ENCODE measurements at places on chromosomes 2 and 18. TPM values are rescaled to one million over a fixed set of nuclear protein-coding genes. Genes with fewer than 3 reads are reported as not detected.

DNA sequence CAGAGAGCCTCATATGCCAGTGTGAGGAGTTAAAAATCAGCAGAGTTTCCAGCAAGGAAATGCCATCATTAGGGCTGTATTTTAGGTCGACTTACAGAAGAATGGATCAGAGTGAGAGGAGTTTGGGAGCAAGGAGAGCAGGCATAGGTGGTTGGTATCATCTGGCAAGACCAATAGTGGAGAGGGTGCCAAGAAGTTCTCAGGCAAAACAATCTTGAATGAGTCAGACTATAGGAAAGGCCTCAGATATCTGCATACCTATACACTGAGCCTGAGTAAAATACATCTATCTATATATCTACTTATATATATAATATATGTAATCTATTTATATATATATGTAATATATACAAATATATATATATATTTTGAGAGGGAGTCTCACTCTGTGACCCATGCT lies 57.3 kb downstream of the TMEFF2 start:
- no peak for DNase-seq
- no peaks in the 10 kb centered on the region for H3K27me3 ChIP-seq
- no peak overlapping the region for H3K27ac ChIP-seq
- H3K4me1 ChIP-seq: no peaks in the 10 kb centered on the region
- H3K4me3 ChIP-seq: no peak overlapping the region
- H3K36me3 ChIP-seq: no peaks in the 10 kb centered on the region

DNA sequence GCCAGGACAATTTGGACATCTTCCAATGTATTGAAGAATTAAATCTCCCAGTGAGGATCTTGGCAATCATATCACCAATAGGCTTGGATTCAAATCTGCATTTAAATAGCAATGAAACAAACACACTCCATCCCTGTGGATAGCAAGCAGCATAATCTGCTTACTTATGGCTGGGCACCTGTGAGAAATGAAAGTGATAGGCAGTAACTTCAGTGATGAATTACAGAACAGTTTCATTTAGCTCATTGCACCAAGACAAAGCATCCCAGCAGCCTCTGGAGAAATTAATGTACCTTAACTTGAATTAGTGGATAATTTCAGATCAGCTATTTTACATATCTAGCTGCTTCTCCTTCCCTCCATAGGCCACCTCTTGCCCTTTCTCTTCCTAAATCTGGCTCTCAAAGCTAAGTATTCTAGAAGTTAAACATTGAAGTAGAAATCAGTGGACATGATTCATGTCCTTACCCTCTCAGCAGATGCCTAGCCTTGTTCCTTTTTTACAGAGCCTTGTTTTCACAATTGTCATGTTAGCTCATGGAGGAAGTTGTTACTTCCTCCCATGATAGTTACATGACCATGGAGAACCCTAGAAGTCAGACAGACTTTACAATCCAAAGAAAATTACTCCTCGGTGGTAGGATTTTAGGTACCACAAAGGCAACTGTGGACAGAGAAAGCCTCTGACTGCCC lies 88.5 kb upstream of the TACR1 start:
- no peak overlapping the region for H3K27ac ChIP-seq
- H3K27me3 ChIP-seq: no peaks in the 10 kb centered on the region
- DNase-seq: peak; percentile 14
- no peaks in the 10 kb centered on the region for H3K36me3 ChIP-seq
- no peak overlapping the region for H3K4me3 ChIP-seq

The EFR3B gene
- polyA plus RNA-seq: 0.21 TPM

The KCTD18 gene
- polyA plus RNA-seq: 2.6 TPM

- no peaks in the 10 kb centered on the region for H3K27me3 ChIP-seq
- peaks cover 42% of the 10 kb centered on the region for H3K36me3 ChIP-seq
- H3K27ac ChIP-seq: no peak overlapping the region
- DNase-seq: no peak
Observed at GRCh38 chr2:241248897-241249296, 60.4 kb downstream of the ANO7 start.

The RPL37A gene
- 1,889 TPM for polyA plus RNA-seq

- H3K4me1 ChIP-seq: no peaks in the 10 kb centered on the region
- DNase-seq: no peak
- no peak overlapping the region for H3K27ac ChIP-seq
- no peaks in the 10 kb centered on the region for H3K36me3 ChIP-seq
Observed at GRCh38 chr2:178152033-178152432, 39.8 kb downstream of the RBM45 start.

DNA sequence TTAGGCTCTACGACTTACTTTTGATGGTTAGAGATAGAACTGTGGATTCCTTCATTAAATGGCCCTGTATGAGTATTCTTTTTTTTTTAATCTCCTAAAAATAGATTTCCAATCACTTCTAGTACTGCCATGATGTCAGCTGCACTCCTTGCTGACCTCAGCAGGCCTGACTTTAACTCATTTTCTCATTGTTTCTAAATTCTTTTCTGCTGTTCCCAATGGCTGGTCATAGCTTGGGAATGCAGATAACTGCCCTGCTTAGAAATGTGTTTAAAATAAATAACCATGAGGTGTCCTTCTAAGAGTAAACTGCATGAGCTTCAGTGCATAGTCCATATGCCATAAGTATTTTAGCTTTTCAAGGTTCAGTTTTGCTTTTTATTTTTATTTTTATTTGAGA lies 15.7 kb downstream of the CCDC85A start:
- H3K27me3 ChIP-seq: no peaks in the 10 kb centered on the region

- no peaks in the 10 kb centered on the region for H3K27me3 ChIP-seq
- H3K36me3 ChIP-seq: no peaks in the 10 kb centered on the region
- DNase-seq: no peak
- H3K4me1 ChIP-seq: no peaks in the 10 kb centered on the region
- H3K4me3 ChIP-seq: no peak overlapping the region
- H3K27ac ChIP-seq: no peak overlapping the region
Observed at GRCh38 chr18:45107425-45107824, 426.7 kb downstream of the SETBP1 start.

The GAD1 gene
- polyA plus RNA-seq: 0.64 TPM

GRCh38 chr2:117933884-117934354 lies 80.0 kb downstream of the CCDC93 start:
- no peak overlapping the region for H3K4me3 ChIP-seq
- peaks cover 24% of the 10 kb centered on the region for H3K36me3 ChIP-seq
- H3K27me3 ChIP-seq: no peaks in the 10 kb centered on the region
- DNase-seq: no peak
- H3K4me1 ChIP-seq: peaks cover 4% of the 10 kb centered on the region

GRCh38 chr2:188978291-188979081 lies 4.3 kb downstream of the COL3A1 start:
- H3K36me3 ChIP-seq: no peaks in the 10 kb centered on the region
- H3K4me3 ChIP-seq: no peak overlapping the region
- peak; percentile 86 for DNase-seq

The PAX8 gene
- 0.62 TPM for polyA plus RNA-seq

The ALKAL2 gene
- polyA plus RNA-seq: not detected

DNA sequence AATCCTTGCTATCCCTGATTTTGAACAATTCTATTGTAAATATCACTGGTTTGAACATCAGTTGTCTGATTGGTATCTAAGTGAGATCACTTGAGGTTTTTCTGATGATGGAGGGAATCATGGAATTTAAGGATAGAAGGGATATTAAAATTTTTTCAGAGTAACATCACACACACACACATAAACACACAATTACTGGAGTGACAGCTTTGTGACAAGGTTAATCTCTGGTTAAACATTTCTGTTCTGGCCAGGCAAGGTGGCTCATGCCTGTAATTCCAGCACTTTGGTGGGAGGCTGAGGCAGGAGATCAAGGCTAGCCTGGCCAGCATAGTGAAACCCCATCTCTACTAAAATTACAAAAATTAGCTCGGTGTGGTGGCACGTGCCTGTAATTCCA lies 85.3 kb downstream of the SOCS6 start:
- H3K27ac ChIP-seq: no peak overlapping the region
- H3K4me1 ChIP-seq: no peaks in the 10 kb centered on the region
- H3K4me3 ChIP-seq: no peak overlapping the region
- peaks cover 2% of the 10 kb centered on the region for H3K27me3 ChIP-seq

The ITGB6 gene
- polyA plus RNA-seq: 0.05 TPM

- H3K27me3 ChIP-seq: no peaks in the 10 kb centered on the region
- DNase-seq: no peak
- no peaks in the 10 kb centered on the region for H3K4me1 ChIP-seq
- no peak overlapping the region for H3K27ac ChIP-seq
- H3K36me3 ChIP-seq: no peaks in the 10 kb centered on the region
Observed at GRCh38 chr18:8011906-8012305, 444.8 kb downstream of the PTPRM start.

The TMX3 gene
- polyA plus RNA-seq: 20.0 TPM

GRCh38 chr2:38933653-38934052 lies 44.0 kb downstream of the ARHGEF33 start:
- H3K4me3 ChIP-seq: no peak overlapping the region
- no peak for DNase-seq
- no peak overlapping the region for H3K27ac ChIP-seq
- H3K27me3 ChIP-seq: peaks cover 2% of the 10 kb centered on the region

The TANC1 gene
- 52.2 TPM for polyA plus RNA-seq

DNA sequence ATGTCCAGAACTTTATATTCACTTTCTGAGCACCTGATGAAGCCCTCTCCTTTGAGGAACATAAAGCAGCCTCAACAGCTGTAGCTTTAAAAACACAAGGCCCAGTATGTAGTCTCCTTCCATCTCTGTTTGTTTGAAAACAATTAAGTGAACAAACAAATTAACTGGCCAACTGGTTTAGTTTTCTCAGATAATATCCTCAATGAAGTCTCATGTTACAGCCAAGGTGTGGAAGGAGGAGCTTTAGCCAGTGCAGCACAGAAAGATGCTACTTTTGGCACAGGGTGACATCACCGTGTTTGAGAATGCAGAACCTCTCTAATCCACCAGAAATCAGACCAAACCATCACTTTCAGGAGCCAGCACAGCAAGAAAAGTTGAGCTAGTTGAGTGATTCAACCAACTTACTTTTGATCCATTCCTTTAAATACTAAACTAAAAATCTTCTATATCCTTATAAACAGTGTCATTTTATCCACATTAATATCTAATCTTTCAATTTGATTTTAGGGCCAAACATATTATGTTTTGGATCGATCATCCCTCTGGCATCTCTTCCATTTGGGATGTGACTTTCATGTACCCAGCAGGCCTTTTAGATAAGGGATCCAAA lies 488.7 kb downstream of the ARHGAP15 start:
- no peak overlapping the region for H3K4me3 ChIP-seq
- no peaks in the 10 kb centered on the region for H3K27me3 ChIP-seq
- DNase-seq: no peak
- H3K27ac ChIP-seq: no peak overlapping the region

DNA sequence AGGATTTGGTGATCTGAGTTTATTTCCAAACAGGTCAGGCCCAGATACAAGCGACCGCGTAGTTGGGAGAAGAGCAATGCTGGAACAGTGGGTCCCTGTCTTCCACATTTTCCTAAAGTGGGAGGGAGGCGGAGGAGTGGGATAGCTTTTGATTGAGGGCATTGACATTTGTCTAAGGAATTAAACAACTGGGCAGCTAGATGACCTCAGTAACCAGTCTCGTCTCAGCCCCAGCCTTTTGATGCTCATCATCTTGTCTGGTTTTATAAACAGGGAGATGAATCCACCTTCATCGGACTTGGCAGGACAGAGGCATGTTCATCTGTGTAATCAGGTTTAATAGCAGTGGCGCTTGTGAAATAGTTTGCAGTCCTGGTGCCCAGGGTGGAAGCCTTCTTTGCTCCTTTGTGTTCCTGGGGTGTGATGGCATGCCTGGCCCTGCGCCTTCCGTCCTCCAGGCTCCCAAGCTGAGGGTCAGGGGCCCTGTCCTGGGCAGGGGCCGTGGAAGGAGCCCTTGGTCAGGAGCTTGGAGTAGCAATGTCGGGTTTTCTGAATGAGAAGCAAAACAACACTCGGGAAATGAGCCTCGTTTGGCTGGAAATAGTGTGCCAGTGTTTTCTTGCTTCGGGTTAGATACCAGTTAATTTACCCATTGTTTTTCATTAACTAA lies 193.8 kb downstream of the FAM210A start:
- H3K27ac ChIP-seq: no peak overlapping the region
- H3K4me1 ChIP-seq: no peaks in the 10 kb centered on the region
- no peaks in the 10 kb centered on the region for H3K27me3 ChIP-seq
- H3K36me3 ChIP-seq: no peaks in the 10 kb centered on the region

DNA sequence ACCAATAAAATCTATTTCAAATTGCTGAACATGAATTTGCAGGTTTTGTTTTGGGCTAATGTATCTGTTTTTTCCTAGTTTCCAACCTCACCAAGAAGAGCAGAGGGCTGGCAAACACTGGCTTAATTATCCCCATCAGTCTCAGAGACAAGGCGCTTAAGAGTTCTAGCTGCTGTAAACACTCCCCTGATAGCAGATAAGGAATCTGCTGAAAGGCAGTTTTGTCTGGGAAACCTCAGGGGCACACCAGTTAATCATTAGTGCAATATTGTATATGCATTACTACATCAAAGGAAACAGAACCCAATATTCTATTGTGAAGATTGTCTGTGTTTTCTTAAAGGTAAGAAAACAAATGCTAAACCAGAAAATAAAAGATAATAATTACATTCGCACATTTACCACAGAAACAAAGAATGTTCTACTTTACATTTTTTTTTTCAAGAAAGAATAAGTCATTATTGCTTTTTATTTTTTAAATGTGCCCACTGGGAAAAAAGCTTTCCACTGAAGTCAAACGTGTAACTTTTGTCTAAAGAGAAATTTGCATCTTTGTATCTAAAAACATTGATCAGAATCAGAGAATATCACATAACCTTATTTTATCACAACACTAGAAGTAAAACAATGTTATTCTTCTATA lies 179.1 kb downstream of the ERBB4 start:
- H3K27me3 ChIP-seq: no peaks in the 10 kb centered on the region
- peaks cover 3% of the 10 kb centered on the region for H3K4me1 ChIP-seq
- no peak overlapping the region for H3K4me3 ChIP-seq
- H3K36me3 ChIP-seq: no peaks in the 10 kb centered on the region
- H3K27ac ChIP-seq: no peak overlapping the region

DNA sequence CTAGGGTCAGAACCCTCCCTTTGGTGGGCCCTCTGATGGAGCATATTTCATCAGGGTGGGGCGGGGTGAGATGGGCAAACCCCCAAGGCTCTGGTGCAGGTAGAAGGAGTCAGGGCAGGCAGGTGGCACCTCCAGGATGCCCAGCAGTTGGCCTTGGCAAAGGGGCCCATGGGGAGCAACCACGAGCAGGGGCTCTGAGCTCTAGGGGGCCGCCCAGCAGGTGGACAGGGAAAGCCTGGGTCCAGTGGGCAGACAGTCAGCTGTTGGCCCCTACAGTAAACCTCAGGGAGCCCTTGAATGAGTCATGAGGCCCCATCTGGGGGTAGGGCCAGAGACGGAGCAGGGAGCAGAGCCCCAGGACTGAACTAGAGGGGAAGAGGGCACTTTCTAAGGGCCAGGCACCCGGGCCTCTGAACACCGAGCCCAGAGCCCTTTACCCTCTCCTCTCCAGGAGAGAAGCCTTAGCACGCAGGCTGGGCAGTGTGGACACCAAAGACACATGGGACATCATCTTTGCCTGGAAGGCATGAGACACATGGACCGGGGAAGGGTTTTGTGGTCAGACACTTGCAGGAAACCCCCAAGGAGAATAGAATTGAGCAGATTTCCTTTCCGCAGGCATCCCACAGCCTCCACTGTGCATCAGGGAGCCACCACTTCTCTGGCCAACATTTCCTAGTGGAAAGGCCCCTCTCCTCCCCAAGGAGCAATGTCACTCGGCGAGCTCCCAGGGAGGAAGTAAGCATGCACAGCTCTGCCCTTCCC lies 257.3 kb downstream of the GLI2 start:
- H3K27me3 ChIP-seq: no peaks in the 10 kb centered on the region
- H3K4me1 ChIP-seq: no peaks in the 10 kb centered on the region
- no peak for DNase-seq

All from endothelial cell of umbilical vein (primary cell).